ENCODE measurements at places on chromosomes 2 and 18.

GRCh38 chr2:240355962-240356361 is 79.5 kb upstream of the GPC1 start:
- DNase-seq: no peak

DNA sequence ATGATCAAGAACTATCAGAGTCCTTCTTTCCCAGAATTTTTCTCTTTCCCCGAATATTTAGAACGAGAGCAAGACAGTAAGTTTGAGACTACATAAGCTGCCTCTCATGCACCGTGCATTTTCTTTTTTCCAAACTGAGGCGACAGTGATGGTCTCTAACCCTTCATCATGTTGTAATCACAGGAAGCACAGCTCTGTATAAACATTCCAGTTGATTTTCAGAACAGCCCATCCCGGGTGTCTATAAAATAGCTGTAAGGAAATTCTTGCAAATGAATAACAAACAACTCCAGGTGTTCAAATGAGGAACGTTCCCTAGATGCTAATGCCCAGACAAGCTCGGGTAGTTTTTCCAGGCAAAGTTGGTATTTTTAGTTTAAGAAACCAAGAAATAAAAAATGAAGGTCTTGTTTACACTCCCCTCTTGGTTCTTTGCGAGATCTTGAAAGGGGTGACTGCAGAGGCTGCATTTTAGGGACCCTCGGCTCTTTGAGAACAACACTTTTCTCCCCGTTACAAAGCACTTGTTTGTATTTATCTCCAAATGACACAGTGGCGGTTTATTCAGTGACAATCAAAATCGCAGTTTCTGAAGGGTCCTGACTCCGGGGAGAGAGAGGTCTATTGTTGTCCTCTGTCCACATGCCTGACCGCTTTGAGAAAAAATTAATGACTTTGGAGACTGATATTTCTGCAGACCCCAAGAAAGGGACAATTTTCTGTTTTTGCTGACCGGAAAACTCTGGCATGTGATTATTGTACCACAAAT is 101.1 kb upstream of the NCK2 start:
- no peak for DNase-seq

DNA sequence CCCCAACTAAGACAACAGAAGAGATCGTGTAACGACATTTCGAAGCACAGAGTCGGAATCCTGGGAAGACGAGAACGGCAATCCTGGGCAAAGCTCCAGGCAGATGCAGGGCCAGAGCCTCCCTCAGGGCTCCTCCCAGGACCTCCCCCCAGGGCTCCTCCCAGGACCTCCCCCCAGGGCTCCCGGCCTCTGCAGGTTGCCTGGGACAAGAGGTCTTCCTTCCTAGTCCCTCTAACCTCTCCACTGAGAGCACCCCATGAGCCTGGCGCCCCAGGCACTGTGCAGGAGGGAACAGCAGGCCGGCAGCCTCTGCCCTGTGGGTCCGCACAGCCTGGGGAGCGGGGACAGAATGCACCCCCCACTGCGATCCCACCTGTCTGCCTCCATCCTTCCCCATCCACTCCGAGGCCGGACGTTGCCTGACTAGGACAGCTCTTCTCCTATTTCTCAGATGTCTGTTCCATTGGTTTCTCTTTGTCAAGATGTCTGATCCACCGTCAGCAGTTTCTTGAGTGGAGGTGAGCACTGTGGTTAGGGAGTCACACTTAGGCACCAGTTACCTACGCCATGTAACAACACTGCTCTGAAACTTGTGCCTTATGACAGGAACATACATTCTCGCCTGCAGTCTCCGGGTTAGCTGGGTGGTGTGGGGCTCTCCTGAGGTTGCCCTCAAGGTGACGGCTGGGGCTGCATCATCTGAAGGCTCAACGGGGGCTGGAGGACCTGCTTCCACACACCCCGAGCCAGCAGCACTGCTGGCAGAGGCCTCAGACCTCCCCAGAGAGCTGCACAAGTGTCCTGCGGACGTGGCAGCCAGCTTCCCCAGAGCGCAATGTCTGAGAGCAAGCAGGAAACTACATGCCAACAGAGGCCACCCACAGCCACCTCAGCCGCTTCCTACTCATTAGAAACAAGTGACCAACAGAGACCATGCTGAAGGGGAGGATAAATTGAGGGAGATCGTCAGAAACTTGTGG is 28.9 kb downstream of the ADI1 start:
- peak; percentile 19 for DNase-seq

DNA sequence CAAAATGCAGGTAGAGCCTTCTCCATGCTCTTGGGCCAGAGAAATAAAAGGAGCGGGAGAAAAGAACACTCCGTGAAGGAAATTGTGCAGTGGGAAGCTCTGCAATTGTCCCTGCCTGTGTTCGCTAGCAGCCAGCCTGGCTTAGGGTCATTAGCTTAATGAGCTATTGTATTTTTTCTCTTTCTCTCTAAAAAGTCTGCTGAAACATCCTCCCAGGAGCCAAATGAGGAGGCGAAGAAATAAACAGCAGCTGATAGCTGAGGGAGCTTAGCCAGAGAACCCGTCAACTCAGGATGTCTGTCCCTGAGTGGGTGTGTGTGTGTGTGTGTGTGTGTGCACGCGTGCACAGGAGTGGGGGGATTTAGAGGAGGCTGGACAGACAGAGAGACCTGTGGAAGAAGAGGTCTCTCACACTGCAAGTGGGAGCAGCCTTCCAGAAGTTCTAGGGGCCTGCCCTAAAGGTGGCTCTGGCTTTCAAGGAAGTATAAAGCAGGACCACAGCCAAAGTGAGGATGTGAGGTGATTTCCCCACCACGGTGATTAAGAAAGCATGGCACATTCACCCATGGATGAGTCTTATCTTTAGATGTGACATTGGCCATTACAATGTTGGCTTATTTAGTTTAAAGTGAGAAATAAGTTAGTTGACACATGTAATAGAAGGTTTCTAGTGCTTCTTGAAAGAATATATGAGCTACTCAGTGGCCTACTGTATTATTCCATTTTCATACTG is 690.4 kb downstream of the RNF144A start:
- DNase-seq: no peak

DNA sequence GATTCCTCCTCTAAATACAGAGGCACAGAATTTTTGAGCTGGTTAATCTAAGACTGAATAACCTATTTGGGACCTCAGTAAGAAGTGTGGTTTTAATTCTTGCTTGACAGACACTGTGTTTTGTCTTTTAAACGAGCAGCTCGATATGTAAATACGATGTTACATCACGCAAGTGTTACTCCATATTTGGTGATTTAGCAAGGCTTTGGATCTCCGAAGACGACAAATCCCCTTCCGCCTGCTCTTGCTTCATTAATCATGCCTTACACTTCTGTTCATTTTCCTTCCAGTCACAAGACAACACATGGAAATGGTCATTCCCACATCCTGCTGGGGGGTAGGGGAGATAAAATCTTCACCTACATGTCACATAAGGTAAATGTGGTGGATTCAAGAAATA is 9.4 kb downstream of the BCL11A start:
- DNase-seq: no peak

DNA sequence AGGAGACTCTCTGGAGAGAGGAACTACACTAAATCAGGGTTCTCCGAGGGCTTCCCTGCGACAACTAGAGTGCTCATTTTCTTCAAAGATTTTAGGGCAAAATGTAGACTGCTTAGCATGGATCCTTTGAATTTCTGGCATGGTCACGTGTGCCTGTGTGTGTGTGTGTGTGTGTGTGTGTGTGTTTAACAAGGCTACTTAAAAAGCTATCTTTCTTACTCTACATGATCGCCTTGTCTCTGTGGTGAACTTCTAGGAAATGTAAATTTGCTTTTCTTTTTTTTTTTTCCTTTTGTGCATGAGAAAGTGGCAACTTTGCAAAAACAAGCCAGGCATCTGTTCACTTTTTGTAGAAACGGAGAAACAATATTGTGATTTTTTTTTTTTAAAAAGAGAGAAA is 43.9 kb downstream of the SOX11 start:
- no peak for DNase-seq

GRCh38 chr2:179344280-179344964 is 79.8 kb upstream of the SESTD1 start:
- DNase-seq: peak; percentile 8

GRCh38 chr18:46596119-46596518 is 60.9 kb downstream of the LOXHD1 start:
- peak; percentile 89 for DNase-seq

- DNase-seq: no peak
Measured at GRCh38 chr18:49029628-49030027, 78.9 kb upstream of the SMAD7 start.

DNA sequence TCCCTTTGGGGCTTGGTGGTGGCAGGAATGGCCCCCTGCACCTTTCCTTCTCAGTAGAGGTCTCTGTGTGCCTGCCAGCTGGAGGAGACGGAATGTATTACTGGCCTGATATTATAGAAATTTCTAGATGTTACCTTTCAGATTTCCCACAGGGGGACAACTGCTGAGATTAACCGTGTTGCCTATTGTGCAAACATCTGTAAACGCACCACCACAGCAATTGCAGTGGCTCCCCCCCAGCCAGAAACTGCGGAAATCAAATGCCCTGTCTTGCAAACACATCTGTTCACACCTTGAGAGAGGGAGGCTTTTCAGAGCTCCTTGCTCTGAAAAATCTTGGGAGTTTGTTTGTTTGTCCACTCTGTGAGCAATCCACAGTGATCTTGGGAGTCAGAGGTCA is 270.0 kb upstream of the RAB12 start:
- DNase-seq: no peak

DNA sequence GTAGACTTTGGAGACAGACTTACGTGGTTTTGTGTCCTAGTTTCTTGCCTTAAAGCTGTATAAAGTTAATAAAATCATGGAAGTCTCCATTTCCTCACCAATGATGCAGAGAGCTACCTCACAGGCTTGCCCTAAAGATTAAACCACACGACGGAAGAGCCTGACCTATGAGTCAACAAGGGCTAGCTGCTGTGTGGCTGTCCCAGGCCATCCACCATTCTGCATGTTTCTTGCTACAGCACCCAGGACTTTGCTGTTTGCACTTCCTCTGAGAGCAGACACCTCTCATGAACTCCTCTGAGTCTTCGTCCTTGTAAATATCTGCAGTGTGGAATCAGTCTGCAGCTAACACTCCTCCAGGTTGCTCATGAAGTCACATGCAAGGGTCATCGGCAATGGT is 160.0 kb upstream of the TRIB2 start:
- no peak for DNase-seq

DNA sequence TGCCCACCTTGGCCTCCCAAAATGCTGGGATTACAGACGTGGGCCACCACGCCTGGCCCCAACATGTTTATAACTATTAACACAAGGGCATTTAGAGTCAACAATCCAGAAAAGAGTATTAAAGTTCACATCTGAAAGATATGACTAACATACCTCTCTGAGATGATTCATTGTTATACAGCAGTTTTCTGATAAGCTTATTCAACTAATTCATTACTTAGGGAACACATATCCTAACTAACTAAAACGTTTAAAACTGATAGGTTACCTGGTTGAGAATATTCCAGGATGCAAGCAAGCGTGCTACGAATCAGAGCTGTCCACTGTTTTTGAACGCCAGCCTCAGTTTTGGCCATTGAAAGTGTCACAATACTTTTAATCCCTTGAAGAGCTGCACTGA is 34.0 kb upstream of the STRN start:
- DNase-seq: no peak

DNA sequence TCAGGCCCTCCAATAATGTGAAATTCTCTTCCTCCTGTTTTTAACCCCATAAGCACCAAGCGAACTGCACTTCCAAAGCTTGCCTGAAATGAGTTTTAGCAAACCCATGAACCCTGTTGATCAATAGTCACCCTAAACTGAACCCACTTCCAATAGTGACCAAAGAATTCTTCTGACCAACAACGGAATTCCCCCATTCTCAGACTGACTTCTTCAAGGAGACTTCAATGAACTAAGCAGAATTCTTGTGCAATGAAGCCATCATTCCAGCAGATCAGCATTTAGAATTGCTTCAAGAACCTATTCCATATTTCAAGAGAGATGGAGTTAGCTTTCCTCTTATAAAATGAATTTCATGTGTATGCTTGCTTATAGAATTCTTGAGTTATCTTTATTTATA is 176.9 kb upstream of the FN1 start:
- no peak for DNase-seq

GRCh38 chr18:73835039-73835438 is 312.6 kb downstream of the FBXO15 start:
- no peak for DNase-seq

DNA sequence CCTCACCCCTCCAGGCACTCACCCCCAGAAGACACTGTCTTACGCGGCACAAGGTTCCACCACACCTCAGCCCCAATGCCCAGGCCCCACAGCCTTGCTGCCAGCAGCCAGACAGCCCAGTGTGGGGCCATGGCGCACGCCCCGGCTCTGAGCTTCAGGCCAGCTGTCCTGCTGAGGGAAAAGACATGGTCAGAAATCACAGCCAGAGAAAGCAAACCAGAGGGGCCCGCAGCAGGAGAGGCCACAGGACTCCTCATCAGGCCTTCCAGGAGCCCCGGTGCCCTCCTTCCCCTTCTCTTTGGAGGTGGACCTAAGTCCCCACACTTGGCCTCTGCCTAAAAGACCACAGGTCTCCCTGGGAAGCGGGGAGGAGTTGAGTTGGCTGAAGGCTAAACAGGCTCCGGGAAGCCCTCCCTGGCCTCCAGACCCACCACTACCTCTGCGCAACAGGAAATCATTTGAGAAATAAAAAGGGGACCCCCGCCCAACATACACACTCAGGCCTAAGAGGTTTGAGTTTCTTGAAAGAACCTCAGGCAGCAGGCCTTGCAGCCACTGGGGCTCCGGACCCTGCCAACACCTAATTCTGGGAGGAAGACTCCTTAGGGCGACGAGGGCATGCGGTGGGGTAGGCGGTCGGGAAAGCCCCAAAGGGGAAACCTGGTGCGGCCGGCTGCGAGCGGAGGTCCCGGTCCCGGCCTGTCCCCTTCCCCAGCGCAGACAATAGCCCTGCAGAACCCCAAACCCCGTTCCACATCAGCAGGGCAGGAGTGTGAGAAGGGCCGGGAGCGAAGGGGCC is 1.9 kb downstream of the SEMA4C start:
- no peak for DNase-seq

- DNase-seq: no peak
Measured at GRCh38 chr2:241608881-241609280, 28.1 kb downstream of the THAP4 start.

DNA sequence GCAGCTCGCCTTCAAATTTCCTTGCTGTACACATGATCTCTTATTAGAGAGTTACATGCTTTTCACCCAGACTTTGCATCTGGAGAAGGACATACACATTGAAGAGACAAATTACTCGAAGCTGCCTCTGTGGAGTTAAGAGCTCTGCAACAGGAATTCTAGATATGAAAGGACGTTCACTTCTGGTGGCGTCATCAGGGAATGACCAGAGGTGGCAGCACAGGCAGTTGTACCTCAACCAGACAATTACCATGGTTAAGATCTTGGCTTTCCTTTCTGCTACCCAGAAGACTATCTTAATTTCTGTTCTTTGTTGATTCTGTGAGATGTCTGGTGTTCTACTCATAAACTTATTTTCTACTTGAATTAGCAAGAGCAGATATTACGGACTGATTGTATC is 39.1 kb upstream of the MC4R start:
- DNase-seq: peak; percentile 19

Data from Kasumi-1 (cell line).